A549 treated with GW870086 at 1 μM for 4 hours (cell line): ENCODE measurements at places on chromosomes 2 and 18. TPM values are rescaled to one million over a fixed set of nuclear protein-coding genes. Genes with fewer than 3 reads are reported as not detected.

Gene CHRND
- total RNA-seq = not detected in 5 replicates

Gene CMPK2
- total RNA-seq = 0.65 to 1.3 TPM (median 0.77 TPM) in 5 replicates

Gene SERPINB5
- 0.07 to 0.13 TPM (median 0.10 TPM) in 4 of 5 replicates, not detected in the other for total RNA-seq

Gene SPC25
- 17.5 to 23.6 TPM (median 19.1 TPM) in 5 replicates for total RNA-seq

Gene DHRS9
- 2.7 to 4.2 TPM (median 3.5 TPM) in 5 replicates for total RNA-seq
